WTC11 (cell line): ENCODE measurements at places on chromosomes 4 and X. TPM values are rescaled to one million over a fixed set of nuclear protein-coding genes. Genes with fewer than 3 reads are reported as not detected.

DNA sequence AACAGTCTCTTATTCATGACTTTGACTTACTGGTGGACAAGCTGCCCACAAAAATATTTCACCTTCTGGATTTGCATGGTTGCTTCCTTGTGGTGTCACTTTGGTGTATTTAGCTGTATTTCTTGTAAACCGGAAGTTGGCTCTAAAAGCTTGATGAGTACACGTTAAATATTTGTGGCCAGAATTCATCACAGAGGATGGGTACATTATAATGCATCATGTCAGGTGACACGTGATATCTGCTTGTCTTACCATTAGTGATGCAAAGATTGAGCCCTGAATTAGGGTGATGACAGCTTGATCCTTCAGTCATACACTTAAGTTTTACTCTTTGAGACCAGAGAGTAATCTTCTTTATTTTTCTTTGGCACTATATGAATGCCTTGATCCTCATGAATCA lies 188.3 kb upstream of the RPS6KA3 start:
- H3K4me1 ChIP-seq: no peaks in the 10 kb centered on the region
- no peak overlapping the region for H3K4me3 ChIP-seq
- H3K27me3 ChIP-seq: no peaks in the 10 kb centered on the region
- no peaks in the 10 kb centered on the region for H3K36me3 ChIP-seq
- no peak for DNase-seq

The DYNLT3 gene
- total RNA-seq: 5.1 to 6.1 TPM (median 5.7 TPM) in 3 replicates

The GEMIN8 gene
- 20.6 to 22.0 TPM (median 21.1 TPM) in 3 replicates for total RNA-seq

GRCh38 chrX:123753656-123754350 lies 21.0 kb upstream of the THOC2 start:
- no peak overlapping the region for H3K4me3 ChIP-seq
- no peaks in the 10 kb centered on the region; the same call in 1 of the 2 replicates for H3K27me3 ChIP-seq
- no peaks in the 10 kb centered on the region for H3K4me1 ChIP-seq

The CNGA1 gene
- 0.50 to 1.9 TPM (median 1.1 TPM) in 3 replicates for total RNA-seq

The PHOX2B gene
- not detected in 3 replicates for total RNA-seq

The VSIG1 gene
- 0.73 to 1.2 TPM (median 0.76 TPM) in 3 replicates for total RNA-seq
